ENCODE measurements at places on chromosomes 5 and 9. TPM values are rescaled to one million over a fixed set of nuclear protein-coding genes. Genes with fewer than 3 reads are reported as not detected.

Gene SLC25A48
- not detected for total RNA-seq

Gene COL23A1
- not detected for total RNA-seq

Gene SMIM33
- total RNA-seq = not detected

Gene GABRA1
- total RNA-seq = under 0.01 TPM

Gene CER1
- not detected for total RNA-seq

Gene CXXC5
- total RNA-seq = 166 TPM

Gene LPAR1
- total RNA-seq = 39.8 TPM

Gene PHAX
- total RNA-seq = 69.9 TPM

Gene PCDHGA2
- 1.7 TPM for total RNA-seq

Gene RNF183
- total RNA-seq = not detected

Gene CRB2
- not detected for total RNA-seq

Gene KIF12
- total RNA-seq = not detected

Gene TMEM171
- 1.2 TPM for total RNA-seq

Gene PFDN1
- 43.2 TPM for total RNA-seq

Gene ASPN
- total RNA-seq = 19.8 TPM

Gene CLINT1
- total RNA-seq = 109 TPM

Gene ST8SIA4
- total RNA-seq = 0.26 TPM

Data from aortic smooth muscle cell (primary cell).